Myometrial cell (primary cell): ENCODE measurements at places on chromosomes 7 and 10. TPM values are rescaled to one million over a fixed set of nuclear protein-coding genes. Genes with fewer than 3 reads are reported as not detected.

SFTPA1 gene
- not detected in 2 replicates for total RNA-seq

ACTL6B gene
- total RNA-seq: not detected in 2 replicates

NXPH1 gene
- total RNA-seq: not detected in 2 replicates

MKX gene
- 6.7 and 7.5 TPM in 2 replicates for total RNA-seq

TMEM176A gene
- total RNA-seq: 0.53 and 1.2 TPM in 2 replicates

C10orf62 gene
- total RNA-seq: not detected in 2 replicates

IQCE gene
- 15.3 and 22.5 TPM in 2 replicates for total RNA-seq

RARRES2 gene
- total RNA-seq: 0.86 and 4.8 TPM in 2 replicates

BNIP3 gene
- 105 and 126 TPM in 2 replicates for total RNA-seq
